ENCODE measurements at places on chromosomes 16 and 17.
A peak's percentile ranks its signal among the peaks of the same experiment; 100 is the strongest.

DNA sequence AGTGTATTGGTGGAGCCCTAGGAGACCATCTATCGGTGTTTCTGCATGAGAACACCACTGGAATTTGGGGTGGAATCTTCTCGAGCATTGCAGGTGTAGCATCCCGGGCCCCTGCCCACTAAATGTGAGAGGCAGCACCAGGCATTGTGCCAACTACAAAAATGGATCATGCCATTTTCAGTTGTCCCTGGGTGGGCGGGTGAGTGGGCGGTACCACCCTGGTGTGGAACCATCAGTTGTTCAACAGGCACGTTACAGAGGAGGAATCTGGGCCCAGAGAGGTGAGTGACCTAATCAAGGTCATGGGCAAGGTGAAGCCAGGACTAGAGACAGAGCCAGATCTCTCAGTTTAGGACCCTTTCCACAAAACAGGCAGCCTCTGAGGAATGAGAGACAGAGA lies 8.8 kb downstream of the PIPOX start:
- DNase-seq, result no peak

- DNase-seq, result peak; percentile 30
These were observed 37.1 kb upstream of the BCAS3 start for GRCh38 chr17:60640503-60640902.

GRCh38 chr17:72123530-72124437 lies 3.0 kb downstream of the SOX9 start:
- DNase-seq, result no peak

DNA sequence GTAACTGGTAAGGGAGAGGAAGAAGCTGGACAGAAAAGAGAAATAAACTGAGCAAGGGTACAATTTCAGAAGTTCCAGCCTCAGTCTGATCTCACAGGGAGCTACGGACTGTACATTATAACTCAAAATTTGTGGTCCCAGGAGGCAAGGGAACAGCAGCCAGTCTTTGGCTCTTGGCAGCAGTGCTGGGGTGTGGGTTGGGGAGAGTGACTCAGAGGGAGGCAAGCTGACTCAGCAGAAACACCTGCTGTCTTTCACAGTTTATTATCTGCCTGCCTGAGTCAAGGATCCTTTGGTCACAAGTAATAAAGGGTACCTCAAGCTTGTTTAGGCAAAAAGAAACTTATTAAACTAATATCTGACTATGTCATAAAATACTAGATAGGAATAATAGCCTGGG lies 73.5 kb upstream of the KIF2B start:
- DNase-seq, result peak; percentile 40

DNA sequence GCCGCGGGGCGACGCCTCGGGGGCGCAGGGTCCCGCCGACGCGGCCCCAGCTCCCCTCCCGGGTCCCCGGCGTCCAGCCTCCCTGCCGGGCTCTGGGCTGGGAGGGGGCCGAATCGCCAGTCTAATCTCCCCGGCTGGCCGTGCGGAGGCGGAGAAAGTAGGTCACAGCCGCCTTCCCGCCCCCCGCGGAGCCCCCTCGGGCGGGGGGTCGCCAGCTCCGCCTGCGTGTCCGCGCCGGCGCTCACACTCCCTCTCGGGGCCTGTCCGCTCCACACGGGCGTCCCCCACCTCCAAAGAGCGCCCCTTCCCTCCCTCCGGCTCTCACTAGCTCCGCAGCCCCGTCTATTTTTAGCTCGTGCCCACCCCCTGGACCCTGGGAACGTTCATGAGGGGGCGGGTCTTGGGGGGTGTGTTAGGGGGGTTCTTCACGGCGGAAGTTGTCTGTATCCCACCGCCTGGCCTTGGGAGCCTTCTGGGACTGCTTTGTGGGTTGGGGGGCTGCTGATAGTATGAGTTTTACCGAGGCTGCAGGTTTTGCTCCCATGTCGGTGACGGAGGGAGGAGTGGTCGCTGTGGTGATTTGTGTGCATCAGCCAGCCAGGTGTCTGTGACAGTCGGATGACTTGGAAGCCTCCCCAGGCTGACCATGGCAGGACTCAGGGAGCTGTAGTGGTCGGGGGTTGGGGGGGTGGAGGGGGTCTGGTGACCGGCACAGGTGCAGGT lies 1.1 kb downstream of the ATP1B2 start:
- DNase-seq, result no peak

- no peak for DNase-seq
These were observed 36.7 kb upstream of the ERCC4 start for GRCh38 chr16:13883276-13883675.

DNA sequence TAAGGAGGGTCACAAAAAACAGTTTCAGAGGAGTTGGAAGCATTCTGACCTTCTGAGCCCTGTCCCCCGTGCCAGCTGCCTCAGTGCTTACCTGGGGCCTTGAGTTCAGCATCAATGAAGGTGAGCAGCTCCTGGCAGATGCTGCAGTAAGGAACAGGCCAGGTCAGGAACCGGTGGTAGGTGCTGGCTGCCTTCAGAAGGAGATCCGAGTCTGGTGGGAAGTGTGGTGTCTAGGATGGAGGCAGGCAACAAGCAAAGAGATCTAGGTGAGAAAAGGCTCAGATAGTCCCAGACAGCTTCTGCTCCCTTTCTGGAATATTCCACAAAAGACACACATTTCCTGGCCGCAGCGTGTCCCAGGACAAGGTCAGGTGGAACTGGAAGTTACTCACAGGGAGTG lies 37.2 kb upstream of the PIK3R6 start:
- DNase-seq, result no peak

DNA sequence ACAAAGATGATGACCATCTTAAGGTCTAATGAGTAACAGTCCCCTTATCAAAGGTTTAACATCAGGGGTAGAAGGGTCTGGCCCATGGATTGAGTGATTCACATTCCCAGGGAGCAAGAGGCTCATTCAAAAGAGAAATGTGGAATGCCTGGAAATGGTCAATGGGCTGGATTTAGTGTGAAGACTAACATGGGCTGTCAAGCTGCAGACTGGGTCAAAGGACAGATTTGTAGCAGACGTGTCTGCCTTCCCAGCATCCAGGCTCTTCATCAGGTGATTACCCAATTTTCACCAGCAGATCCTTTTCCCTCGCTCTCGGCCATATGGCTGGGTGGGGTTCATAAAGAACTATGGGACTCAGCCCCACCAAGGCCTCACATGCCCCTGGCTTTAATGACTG lies 26.8 kb downstream of the DCUN1D3 start:
- DNase-seq, result no peak

DNA sequence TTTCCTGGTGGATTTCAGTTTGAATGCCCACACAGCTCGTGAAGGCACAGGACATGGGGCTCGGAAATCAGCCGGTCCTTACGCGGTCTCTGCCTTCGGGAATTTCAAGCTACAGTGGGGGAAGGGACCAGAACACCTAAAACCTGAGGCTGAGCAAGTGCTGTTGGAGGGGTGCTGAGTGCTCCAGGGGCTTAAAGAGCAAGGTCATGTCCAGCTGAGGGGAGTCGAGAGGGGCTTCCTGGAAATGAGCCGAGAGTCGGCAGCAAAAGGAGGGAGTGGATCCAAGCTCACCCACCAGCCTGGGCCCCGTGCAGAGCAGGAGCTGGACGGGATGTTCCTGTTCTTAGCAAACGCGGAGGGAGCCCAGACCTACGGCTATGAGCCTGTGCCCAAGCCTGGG lies 73.2 kb upstream of the RPL38 start:
- DNase-seq, result no peak

DNA sequence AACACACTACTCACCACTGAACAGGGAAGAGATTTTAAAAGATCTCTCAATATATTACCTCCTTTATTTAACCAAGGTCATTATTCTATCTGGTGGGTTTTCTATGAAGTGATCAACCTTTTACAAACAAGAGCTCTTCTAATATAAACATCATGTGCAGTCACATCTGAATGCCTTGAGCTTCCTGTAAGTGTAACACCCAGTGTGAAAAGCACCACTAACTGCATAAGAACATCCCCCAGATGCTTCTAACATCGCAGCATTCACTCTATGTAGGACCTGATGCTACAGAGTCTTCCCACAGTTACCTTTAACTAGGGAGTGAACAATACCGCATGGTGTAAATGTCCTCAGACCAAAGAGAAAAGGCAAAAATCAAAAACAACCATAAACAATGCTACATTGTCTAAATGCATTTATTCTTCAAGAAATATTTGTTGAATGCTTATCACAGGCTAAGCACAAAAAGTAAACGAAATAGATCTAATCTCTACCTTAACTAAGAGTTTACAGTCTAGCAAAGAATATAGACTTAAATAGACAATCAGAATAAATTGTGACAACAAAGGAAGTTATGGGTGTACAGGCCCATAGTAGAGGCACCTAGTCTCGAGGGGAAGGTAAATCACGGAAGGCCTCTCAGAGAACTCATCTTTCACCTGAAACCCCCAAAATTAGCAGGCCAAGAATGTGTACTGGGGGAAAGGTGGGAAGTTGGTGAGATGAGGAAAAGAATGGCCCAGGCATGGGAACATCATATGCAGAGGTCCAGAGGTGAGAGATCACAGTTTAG lies 16.2 kb downstream of the SKAP1 start:
- no peak for DNase-seq

- DNase-seq, result peak; percentile 67
These were observed 1.0 kb downstream of the BAHCC1 start for GRCh38 chr17:81396278-81396721.

DNA sequence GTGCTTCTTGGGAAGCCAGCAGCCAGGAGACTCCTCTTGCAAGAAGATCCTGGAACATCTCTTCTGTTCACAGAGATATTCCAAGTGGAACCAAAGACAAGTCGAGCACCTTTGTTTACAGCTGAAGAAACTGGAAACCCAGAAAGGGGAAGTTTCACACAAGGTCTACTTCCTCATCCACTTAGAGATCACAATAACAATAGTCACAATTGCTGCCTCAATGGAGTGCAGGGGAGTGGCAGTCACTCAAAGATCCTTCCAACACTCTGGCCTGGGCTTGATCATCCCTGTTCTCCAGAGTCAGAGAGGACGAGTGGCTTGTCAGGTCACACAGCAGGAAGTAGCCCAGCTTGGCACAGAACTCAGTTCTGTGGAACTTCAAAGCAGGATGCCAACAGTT lies 46.9 kb upstream of the SIAH1 start:
- DNase-seq, result no peak

DNA sequence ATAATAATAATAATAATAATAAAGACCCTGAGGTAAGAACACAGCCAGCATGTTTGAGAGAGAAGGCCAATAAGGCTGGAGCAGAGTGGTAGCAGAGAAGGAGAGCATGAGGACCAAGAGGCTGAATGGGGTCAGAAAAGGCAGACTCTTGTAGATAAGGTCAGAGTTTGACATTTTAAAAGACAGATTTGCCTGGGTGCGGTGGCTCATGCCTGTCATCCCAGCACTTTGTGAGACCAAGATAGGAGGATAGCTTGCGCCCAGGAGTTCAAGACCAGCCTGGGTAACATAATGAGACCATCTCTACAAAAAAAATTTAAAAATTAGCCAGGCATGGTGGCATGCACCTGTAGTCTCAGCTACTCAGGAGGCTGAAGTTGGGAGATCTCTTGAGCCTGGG lies 11.0 kb upstream of the WFIKKN2 start:
- DNase-seq, result no peak

DNA sequence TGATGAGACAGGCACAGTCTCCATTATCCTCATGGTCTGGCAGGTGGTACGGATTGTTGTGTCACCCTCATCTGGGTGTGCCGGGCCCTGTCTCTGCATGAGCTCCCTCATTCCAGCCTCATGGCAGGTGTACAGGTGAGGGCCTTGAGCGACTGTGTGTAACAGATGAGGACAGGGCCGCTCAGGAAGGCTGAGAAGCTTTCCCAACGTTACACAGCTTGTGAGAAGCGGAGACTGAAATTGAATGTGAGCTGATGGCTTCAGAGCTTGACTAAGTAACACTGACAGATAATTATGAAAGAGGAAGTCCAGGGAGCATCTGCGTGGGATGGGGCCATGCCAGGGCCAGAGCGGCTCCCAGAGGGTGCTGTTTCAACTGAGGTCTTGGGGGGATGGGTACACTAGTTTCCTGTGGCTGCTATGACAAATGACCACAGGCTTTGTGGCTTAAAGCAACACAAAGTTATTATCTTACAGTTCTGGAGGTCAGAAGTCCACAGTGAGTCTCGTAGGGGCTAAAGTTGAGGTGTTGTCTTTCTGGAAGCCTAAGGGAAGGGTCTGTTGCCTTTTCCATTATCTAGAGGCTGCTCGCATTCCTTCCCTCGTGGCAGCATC lies 36.7 kb downstream of the CMIP start:
- DNase-seq, result no peak

DNA sequence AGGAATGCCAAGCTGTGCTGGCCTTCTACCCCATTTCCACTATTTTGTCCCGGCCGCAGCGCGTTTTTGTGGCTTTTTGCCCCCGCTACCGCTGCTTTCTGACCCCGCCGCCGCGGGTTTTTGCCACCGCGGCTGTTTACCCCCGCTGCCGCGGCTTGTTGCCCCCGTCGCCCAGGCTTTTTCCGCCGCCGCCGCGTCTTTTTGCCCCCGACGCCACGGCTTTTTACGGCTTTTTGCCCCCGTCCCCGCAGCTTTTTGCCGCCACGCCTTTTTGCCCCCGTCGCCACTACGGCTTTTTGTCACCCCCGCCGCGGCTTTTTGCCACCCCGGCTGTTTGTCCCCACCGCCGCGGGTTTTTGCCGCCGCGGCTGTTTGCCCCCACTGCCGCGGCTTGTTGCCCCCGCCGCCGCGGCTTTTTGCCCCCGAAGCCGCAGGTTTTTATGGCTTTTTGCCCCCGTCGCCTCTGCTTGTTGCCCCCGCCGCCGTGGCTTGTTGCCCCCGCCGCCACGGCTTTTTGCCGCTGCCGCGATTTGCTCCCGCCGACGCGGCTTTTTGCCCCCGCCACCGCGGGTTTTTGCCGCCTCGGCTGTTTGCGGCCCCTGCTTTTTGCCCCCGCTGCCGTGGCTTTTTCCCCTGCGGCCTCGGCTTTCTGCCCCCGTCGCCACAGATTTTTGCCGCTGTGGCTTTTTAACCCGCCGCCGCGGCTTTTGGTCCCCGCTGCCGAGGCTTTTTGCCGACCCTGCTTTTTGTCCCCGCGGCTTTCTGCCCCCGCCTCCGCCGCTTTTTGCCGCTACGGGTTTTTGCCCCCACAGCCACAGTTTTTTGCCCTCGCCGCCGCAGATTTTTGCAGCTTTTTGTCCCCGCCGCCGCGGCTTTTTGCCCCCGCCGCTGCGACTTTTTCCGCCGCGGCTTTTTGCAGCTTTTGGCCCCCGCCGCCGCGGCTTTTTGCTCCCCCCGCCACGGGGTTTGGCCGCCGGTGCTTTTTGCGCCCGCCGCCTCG lies 520.4 kb upstream of the WSB1 start:
- DNase-seq, result no peak

- no peak for DNase-seq
These were observed 1.6 kb upstream of the DHX58 start for GRCh38 chr17:42114118-42114517.

GRCh38 chr17:3400055-3400454 lies 1.8 kb upstream of the OR1E1 start:
- DNase-seq, result peak; percentile 5

DNA sequence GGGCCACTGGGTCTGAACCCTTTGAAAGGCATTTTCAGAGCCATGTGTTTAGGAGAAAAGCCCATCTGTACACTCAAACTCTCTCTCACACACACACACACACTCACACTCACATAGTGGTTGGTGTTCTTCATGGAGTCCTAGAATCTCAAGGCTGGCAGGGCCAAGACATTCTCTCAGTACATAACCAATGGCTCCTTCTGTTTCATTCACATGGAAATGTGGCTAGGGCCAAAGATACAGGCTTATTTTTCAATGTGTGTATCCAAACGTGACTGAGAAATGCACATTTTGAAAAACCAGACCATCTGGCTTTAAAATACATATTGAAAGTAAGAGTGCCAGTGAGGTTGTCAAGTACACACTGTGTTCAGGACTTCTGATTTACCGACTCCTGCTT lies 59.0 kb upstream of the SALL1 start:
- DNase-seq, result no peak
